Activated CD8-positive, alpha-beta memory T cell treated with anti-CD3 and anti-CD28 coated beads for 36 hours (primary cell): ENCODE measurements at places on chromosomes 16 and 17. TPM values are rescaled to one million over a fixed set of nuclear protein-coding genes. Genes with fewer than 3 reads are reported as not detected.

CD79B gene
- total RNA-seq, result 23.9 TPM

TP53TG3D gene
- total RNA-seq, result not detected

QRICH2 gene
- total RNA-seq, result 2.0 TPM

DNAI2 gene
- total RNA-seq, result 0.36 TPM

CSH1 gene
- not detected for total RNA-seq

FN3K gene
- total RNA-seq, result 1.8 TPM

BLMH gene
- 75.7 TPM for total RNA-seq

RHBDL3 gene
- total RNA-seq, result 0.38 TPM

RNF157 gene
- total RNA-seq, result 21.1 TPM

GH2 gene
- total RNA-seq, result not detected

CDRT15 gene
- not detected for total RNA-seq

GUCY2D gene
- total RNA-seq, result not detected

ZNF500 gene
- 10.0 TPM for total RNA-seq

TBC1D3H gene
- total RNA-seq, result 1.0 TPM

VTN gene
- 0.13 TPM for total RNA-seq

SHISA6 gene
- not detected for total RNA-seq

EVI2B gene
- total RNA-seq, result 19.5 TPM

TEKT1 gene
- total RNA-seq, result not detected

FBXO39 gene
- not detected for total RNA-seq

MARVELD3 gene
- total RNA-seq, result not detected

OR3A3 gene
- not detected for total RNA-seq

TBC1D3 gene
- not detected for total RNA-seq

WFDC1 gene
- total RNA-seq, result not detected
